Astrocyte of the spinal cord (primary cell): ENCODE measurements at places on chromosomes 1 and 21.

DNA sequence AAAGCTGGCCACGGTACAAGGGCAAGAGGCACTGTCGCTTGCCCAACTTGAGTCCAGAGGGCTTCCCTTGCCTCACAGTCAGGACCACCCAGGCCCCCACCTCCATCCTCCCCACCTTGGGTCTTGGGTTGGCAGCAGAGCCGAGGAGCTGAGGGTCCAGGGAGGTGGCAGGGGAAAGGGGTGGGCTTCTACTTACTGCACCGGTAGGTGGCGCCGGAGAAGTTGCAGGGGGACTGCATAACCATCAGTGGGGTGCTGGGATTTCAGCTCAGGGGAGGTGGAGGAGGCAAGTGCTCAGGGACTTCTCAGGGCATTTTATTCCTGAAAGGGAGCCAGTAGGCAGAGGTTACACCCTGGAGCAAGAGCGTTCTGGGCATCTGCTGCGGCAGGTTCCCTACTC, 44.0 kb downstream of the TRIM62 start:
- no peak for DNase-seq

DNA sequence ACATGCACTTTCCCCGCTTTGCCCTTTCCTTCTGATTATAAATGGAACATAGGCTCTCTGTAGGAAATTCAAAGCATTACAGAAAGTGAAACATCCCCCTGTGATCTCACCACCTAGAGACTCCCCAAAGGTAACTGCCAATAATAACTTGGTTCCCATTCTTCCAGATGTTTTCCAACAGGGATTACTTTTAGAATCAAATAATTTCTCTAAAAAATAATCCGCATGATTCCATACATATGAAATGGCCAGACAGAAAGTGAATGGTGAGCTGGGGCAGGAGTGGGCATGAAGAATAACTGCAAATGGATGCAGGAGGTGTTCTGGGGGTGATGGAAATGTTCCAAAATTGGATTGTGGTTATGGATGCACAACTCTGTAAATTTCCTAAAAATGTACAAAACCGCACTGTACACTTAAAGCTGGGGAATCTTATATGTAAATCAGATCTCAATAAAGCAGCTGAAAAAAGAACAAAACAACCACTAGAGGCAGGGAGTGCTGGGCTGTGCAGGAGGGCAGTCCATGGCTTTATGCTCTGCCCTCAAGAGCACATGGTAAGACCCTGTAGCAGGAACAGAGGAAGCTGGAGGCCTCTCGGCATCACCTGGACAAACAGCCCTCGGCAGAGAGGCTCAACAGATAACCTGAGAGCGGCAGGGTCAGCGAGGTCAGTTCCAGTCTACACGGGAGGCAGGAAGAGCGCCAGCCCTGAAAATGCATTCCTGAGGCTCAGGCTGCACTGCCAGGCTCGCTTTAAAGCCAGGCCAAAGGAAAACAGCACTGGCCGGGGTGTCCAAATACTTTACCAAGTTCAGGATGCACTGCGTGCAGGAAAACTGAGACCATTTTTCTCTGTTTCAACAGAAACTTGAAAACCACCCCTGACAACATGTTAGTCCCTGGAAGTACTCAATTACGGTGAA, 39.7 kb downstream of the CAPZB start:
- DNase-seq = peak; percentile 70

DNA sequence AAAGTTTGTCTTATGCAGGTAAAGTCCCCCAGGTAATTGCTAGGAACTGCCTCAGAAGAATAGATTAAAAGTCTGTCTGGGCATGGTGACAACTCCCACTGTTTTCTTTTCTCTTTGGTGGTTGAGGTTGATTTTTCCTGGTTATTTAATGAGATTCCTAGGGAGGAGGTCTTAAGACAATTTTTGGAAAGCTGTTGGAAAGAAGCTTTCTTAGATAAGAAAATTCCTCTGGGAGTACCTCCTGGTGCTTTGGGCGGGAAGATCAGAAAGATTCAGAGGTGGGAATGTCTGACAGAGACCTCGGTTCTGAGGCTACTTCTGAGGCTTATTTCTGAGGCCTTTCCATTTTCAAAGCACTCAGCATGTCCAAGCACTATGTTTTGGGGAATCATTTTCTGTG, 25.0 kb upstream of the IVNS1ABP start:
- DNase-seq = peak; percentile 23

- peak; percentile 67 for DNase-seq
Observed at GRCh38 chr1:63813829-63814277, 40.0 kb downstream of the ROR1 start.

DNA sequence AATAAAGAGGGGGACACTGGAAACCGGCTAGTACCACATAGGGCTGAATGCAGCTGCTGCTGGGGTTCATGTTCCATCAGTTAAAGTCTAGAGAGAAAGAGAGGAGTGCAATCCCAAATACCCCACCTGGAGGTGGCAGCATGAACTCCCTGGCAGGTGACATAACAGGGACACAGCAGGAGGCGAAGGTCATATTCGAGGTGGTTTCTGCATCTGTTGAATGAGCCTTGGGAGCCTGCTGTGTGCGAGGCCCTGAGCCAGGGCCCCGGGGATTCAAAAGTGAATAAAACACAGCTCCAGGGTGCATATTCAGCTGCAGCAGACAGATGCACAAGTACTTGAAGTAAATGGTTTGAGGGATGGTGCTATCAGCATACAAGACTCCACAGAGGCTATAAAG, 456.8 kb downstream of the SETD4 start:
- DNase-seq = no peak

GRCh38 chr1:43994794-43995790, 3.7 kb downstream of the CCDC24 start:
- no peak for DNase-seq

DNA sequence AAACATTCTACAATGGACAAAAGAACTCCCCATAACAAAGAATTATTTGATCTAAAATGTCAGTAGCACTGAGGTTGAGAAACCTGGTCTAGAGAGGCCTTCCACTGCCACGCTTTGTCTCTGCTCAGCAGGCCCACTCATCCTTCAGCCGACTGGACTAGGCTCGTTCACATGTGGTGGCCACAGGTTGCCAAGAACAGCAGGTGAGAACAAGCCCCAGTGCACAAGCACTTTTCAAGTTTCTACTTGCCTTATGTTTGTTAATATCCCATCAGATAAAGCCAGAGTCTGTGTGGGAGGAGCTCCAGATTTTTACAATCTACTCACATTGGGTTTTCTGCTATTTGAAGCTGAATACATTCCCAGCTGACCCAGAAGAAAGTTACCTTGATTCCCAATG, 9.1 kb upstream of the EFHD2 start:
- no peak for DNase-seq
